ENCODE measurements at places on chromosomes 12 and 14.

DNA sequence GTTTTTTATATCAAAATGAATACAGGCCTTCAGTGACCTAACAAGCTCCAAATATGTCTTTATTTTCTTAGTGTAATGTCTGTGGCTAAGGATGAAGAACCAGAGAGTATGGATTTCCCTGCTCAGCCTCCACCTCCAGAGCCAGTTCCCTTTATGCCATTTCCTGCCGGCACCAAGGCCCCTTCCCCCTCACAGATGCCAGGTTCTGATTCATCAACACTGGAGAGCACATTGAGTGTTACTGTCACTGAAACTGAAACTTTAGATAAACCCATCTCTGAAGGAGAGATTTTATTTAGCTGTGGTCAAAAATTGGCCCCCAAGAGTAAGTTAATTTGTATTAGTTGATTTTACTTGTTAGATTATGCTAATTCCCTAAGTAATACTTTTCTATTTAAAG lies 61.0 kb downstream of the KIAA0586 start:
- DNase-seq, result no peak

DNA sequence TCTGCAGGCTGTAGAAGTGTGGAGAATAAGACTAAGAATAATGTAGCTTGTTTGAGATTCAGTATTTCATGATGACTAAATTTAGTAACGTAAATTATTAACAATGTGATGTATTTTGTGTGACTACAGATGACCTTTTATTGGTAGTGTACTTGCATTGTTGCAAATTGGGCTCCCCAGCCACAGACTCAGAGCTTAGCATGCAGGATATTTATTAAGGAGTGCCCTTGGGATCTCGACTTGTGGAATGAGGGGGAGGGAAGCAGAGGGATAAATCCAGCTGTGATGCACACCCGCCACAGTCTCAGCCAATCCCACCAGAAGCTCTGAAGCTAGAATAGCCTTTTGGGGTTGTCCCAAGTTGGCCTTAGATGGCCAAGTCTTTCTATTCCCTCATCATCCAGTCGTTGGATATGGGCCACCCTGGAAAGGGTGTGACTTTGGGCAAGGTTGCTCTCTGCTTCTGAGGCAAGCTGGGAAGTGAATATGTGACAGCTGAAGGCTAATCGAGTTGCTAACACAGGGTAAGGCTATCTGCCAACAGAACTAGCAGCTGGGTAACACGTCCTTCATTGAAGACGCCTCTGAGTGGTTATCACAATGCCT lies 42.1 kb upstream of the USP44 start:
- DNase-seq, result no peak

DNA sequence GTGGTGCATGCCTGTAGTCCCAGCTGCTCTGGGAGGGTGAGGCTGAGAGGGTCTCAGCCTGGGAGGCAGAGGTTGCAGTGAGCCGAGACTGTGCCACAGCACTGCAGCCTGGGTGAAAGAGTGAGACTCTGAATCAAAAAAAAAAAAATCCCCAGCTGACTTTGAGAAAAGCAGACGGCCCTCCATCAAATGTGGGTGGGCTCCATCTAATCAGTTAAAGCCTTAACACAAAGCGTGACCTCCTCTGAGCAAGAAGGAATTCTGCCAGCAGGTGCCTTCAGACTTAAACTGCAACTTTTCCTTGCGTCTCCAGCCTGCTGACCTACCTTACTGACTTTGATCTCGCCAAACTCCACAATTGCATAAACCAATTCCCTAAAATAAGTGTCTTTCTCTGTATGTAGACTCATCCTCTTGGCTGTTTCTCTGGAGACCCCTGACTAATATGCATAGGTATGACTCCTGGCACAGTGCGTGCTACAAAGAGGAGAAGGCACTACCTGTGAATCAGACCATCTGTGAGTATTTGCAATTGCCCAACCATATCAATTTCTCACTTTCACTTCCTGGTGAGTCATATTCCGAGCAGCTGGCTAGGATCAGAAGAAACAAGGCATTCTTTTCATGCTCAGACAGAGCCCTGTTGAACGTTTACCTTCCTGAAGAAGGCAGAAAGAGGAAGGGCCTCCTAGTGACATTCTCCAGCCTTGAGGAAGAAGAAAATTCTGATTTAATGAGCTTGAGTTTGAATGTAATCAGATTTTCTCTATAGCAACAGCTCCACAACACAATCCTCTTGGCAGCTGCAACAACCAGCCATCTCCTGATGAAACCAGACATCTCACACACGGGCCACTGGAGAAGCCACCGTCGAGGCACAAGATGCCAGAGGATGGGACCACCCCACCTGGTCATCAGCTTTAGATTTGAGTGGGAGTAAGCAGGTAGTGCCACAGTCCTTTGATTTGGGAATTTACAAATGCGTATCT lies 54.3 kb downstream of the CLMN start:
- DNase-seq, result no peak

- DNase-seq, result no peak
Observed at GRCh38 chr14:94237983-94238382, 55.1 kb downstream of the SERPINA10 start.

- no peak for DNase-seq
Observed at GRCh38 chr14:22567437-22567836, 21.6 kb downstream of the DAD1 start.

GRCh38 chr14:71001742-71002141 lies 94.5 kb downstream of the PCNX1 start:
- no peak for DNase-seq

- DNase-seq, result no peak
Observed at GRCh38 chr12:13686260-13686659, 295.1 kb downstream of the GRIN2B start.

DNA sequence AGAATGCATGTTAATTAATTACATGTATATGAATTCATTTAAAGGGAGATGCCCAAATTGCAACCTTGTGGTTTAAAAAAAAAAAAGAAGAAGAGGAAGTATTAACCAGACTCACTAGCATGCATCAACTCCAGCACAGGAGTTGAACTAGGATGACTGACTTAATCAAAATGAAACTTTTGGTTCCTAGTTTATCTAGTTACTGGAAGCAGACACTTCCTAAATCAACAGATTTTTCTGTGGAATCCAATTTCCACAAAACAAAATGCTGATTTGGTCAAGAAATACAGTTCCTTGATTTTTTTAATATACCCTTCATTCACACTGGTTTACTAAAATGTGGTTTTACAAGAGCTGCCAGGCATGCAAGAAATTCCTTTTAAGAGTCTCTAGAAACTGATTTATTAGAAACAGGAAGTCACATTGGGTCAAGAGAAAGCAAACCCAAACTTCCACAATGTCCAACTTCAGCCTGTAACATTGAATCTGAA lies 41.6 kb downstream of the ITPR2 start:
- no peak for DNase-seq

GRCh38 chr12:28253161-28253641 lies 62.9 kb downstream of the CCDC91 start:
- no peak for DNase-seq

- DNase-seq, result no peak
Observed at GRCh38 chr14:59631237-59631636, 54.6 kb upstream of the CCDC175 start.

GRCh38 chr14:65981192-65981843 lies 504.9 kb upstream of the CCDC196 start:
- DNase-seq, result no peak

DNA sequence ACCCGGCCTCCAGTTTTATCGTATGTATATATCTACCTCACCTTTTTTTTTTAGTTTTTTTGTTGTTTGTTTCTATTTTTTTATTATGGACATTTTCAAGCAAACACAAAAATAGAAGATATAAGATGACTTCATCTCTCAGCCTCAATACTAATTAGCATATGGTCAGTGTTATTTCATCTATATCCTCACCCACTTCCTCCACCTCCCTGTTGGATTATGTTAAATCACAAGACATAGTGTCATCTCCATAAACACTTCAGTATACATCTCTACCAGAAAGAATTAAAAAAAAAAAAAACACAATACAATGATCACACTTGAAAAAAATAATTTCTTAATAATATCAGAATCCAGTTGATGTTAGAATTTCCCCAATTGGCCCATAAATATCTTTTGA lies 34.9 kb downstream of the RAB35 start:
- DNase-seq, result no peak

DNA sequence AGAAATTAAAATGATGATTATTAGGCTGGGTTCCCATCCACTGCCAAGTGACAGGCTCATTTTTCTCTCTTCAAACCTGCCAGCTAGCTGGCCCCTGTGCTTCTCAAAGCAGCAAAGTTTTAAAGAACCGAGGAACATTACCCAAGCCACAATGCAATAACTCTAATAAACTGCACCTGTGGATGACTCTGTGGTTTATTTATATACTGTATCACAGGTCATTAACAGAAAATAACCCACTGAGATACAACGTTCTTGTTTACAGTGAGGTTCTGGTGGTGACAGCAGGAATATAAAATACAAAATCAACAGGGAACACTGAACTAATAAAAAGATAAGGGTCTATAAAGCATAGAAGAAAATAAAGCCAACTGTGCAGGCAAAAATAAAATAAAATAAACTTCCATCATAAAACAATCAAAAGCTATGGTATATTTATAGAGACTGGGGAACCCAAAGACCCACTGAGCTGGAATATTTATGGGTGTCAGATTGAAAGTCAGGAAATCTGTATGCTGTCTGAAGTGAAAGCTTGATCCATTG lies 472.9 kb downstream of the NOVA1 start:
- no peak for DNase-seq

GRCh38 chr14:64680013-64680713 lies 24.1 kb upstream of the PLEKHG3 start:
- DNase-seq, result no peak

DNA sequence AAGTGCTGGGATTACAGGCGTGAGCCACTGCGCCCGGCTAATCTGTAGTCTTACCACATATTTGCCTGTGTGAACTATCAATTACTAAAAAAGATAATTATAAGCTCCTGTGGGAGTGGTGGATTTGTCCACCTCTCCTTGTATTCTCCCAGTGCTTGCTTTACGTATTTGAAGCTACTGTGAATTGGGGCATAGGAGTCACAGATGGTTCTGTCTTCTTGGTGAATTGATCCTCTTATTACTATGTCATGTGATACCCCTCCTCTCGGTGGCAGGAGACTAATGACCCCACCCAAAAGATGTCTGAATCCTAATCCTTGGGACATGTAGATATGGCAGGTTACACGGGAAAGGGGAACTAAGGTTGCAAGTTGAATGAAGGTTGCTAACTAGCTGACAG lies 11.8 kb downstream of the GPR132 start:
- no peak for DNase-seq

DNA sequence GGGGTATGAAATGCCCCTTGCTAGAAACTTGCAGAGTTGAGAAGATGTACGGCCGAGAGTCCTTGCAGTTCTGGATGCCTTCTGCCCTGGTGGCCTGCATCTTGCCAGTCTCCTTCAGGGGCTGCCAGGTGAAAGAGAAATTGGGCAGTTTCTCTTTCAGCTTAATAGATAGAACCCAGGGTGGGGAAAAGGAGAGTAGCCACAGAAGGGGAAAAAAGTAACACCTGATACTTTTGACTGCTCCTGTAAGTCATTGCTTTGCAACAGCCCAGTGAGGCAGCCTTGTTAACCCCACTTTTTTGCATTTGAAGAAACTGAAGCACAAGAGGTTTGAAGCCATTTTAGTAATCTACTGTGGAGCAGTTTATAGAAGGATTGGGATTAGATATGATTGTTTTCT lies 27.6 kb downstream of the TDP1 start:
- DNase-seq, result no peak

DNA sequence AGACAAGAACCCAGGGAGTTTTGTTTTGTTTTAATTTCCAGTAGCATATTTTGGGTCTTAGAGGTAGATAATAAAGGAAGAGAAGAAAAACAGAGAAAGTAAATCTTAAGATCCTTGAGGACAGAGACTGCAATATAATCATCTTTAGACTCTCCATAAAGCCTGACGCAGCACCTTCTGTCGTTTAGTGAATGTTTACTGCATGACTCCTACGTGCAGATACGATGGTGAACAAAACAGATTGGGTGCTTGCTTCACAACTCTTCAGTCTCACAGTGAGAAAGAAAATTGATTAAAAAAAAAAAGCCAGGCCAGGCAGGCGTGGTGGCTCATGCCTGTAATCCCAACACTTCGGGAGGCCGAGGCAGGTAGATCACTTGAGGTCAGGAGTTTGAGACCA lies 86.9 kb downstream of the STON2 start:
- no peak for DNase-seq

DNA sequence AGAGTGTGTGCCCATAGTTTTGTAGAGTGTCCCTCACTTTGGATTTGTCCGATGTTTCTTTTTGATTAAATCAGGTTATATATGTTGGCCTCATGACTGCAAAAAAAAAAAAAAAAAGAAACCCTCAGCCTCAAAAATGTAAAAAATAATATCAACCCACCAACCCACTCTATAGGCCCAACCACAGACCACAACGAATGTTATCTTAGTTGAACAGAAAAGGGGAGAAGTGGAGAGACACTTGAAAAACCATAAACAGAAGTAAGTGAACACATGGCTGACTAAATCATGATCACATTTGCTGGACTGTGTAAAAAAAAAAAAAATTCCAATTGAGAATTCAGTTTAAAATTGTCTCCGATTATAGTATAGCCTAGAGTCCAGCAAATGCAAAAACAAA lies 45.5 kb upstream of the ST8SIA1 start:
- DNase-seq, result no peak

DNA sequence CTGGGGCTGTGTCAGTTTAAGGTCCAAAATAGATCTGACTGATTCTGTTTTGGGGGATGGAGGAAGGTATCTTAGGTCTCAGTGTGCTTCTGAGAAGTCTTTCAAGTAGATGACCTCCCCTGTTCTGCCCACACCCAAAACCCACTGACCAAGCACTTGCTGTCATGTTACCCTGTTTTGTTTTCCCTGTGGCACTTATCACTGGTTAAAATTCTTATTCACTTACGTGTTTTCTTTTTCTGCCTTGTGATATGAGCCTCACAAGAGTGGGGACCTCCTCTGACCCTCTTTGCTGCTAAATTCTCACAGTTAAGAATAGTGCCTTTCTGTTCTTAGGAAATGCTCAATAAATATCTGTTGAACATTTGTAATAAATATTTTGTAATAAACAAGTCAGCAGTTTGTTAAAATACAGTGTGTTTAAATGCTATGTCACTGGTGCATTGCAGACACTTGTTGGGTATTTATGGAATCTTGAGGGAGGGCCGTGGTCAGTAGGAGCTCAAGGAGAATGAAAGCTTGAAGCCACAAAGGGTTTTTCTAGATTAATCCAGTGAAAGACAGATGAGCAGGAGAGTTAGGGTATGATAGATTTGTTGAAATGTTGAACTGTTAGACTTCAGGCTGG lies 20.9 kb downstream of the PLEKHA5 start:
- DNase-seq, result no peak

GRCh38 chr12:117063162-117063911 lies 35.9 kb downstream of the TESC start:
- peak; percentile 24 for DNase-seq

DNA sequence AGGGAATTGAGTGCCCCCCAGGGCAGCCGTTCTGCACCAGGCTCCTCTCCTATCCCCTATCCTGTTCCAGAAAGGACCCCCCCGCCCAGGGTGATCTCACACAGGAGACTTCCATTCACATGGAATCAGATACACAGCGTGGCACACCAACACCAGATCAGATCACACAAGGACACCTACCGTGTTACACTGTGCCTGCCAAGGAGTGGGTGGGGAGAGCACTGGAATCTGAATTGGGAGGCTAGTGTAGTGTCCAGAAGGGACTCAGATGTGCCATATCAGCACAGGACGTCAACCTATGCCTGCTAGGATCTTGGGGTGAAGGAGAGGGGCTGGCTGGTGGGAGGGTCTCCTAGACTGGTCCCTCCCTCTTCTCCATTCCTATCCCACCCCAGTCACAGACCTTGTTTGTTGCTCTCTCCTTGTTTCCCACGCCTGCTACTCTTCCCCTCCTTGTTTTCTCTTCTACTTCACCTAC lies 2.3 kb downstream of the PTMS start:
- DNase-seq, result no peak

Data from activated gamma-delta T cell treated with Interleukin-2 at 50 U/mL for 16 hours (primary cell).